T-cell (primary cell): ENCODE measurements at places on chromosomes 3 and 15.
A peak's percentile ranks its signal among the peaks of the same experiment; 100 is the strongest.

GRCh38 chr3:57890874-57891273 is 117.3 kb upstream of the FLNB start:
- H3K4me1 ChIP-seq, result no peaks in the 10 kb centered on the region
- H3K27me3 ChIP-seq, result no peaks in the 10 kb centered on the region
- no peak overlapping the region for H3K27ac ChIP-seq

DNA sequence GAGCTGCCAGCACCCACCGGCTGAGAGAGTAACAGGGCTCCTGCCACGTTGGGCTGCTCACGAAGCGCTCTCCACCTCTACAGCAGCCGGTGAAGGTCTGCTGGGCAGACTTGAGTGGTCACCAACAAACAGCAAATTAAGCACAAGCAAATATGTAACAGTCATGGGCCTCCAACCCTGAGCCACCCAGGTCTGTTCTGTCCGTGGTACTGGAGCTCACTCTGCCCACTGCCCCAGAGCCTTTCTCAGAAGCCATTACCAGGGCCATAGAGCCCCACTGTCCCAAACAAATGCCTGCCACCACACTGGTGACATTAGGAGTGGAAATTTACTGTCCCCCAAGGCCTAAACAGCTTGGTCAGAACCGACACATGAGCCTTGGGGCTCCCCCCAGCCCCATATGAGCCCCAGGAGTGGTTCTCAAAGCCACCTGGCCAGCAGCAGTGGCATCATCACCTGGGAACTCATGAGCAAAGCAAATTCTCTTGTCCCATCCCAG is 56.6 kb downstream of the LRIG1 start:
- H3K27me3 ChIP-seq, result no peaks in the 10 kb centered on the region
- H3K27ac ChIP-seq, result no peak overlapping the region
- H3K36me3 ChIP-seq, result no peaks in the 10 kb centered on the region

DNA sequence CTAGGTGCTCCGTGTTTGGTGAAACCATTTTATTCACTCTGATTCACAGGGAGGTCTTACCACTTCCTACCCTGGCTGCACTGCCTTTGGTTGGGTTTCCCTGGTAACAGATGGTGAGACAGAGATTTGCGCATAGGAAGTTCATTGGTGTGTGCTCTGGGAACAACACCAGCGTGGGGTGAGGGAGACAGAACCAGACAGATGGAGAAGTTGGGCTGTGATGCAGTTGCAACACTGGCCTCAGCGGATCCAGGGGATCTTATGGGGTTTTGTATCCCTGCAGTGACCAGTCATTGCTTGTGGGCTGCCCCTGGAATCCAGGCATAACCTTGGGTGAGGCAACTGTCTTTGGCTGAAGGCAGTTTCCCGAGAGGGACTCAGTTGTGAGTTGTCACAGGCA is 12.5 kb upstream of the IL16 start:
- H3K27ac ChIP-seq, result no peak overlapping the region
- no peaks in the 10 kb centered on the region for H3K4me1 ChIP-seq
- H3K36me3 ChIP-seq, result no peaks in the 10 kb centered on the region
- H3K27me3 ChIP-seq, result no peaks in the 10 kb centered on the region

- H3K36me3 ChIP-seq, result no peaks in the 10 kb centered on the region
- no peaks in the 10 kb centered on the region for H3K27me3 ChIP-seq
- H3K4me3 ChIP-seq, result no peak overlapping the region
- peaks cover 9% of the 10 kb centered on the region for H3K4me1 ChIP-seq
Observed at GRCh38 chr15:75704618-75705017, 8.0 kb downstream of the CSPG4 start.

DNA sequence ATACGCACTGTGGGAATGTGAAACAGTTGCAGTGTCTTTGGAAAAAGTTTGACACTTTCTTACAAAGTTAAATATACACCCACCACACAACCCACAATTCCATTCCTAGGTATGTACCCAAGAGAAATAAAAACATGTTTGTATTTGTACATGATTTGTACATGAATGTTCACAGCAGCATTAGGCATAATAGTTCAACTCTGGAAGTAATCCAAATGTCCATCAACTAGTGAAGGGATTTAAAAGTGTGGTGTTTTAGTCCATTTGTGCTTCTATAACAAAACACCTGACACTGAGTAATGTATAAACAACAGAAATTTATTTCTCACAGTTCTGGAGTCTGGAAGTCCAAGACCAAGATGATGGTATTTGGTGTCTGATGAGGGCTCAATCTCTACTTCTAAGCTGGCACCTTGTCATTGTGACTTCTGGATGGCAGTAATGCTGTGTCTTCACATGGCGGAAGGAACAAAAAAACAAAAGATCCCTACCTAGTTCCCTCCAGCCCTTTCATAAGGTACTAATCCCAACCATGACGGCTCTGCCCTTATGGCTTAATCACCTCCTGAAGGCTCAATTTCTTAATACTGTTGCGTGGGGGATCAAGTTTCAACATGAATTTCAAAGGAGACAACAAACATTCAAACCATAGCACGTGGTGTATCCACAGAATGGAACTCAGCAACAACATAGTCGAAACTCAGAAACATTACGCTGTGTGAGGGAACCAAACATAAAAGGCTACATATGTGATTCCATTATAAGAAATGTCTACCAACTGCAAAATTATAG is 120.5 kb downstream of the AQP9 start:
- no peaks in the 10 kb centered on the region for H3K36me3 ChIP-seq
- H3K27ac ChIP-seq, result no peak overlapping the region
- no peak for DNase-seq
- H3K27me3 ChIP-seq, result no peaks in the 10 kb centered on the region

DNA sequence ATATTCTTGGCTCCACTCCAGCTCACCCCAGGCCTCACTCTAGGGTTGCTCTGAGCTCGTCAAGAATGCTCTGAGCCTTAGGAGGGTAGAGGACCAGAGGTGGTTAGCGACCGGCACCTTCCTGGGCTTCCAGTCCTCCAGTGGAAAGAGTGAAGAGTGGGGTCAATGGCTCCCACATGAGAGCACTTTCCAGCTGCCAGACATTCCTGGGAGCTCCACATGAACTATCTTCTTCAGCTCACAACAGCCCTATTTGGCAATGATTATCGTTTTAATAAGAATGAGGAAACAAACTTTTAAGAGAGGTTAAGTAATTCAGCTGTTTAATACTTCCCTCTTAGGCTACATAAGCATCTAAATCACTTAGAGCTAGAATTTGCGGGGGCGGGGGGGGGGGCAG is 139.3 kb downstream of the STT3B start:
- H3K4me1 ChIP-seq, result no peaks in the 10 kb centered on the region
- DNase-seq, result no peak
- H3K4me3 ChIP-seq, result no peak overlapping the region
- no peak overlapping the region for H3K27ac ChIP-seq
- no peaks in the 10 kb centered on the region for H3K27me3 ChIP-seq

DNA sequence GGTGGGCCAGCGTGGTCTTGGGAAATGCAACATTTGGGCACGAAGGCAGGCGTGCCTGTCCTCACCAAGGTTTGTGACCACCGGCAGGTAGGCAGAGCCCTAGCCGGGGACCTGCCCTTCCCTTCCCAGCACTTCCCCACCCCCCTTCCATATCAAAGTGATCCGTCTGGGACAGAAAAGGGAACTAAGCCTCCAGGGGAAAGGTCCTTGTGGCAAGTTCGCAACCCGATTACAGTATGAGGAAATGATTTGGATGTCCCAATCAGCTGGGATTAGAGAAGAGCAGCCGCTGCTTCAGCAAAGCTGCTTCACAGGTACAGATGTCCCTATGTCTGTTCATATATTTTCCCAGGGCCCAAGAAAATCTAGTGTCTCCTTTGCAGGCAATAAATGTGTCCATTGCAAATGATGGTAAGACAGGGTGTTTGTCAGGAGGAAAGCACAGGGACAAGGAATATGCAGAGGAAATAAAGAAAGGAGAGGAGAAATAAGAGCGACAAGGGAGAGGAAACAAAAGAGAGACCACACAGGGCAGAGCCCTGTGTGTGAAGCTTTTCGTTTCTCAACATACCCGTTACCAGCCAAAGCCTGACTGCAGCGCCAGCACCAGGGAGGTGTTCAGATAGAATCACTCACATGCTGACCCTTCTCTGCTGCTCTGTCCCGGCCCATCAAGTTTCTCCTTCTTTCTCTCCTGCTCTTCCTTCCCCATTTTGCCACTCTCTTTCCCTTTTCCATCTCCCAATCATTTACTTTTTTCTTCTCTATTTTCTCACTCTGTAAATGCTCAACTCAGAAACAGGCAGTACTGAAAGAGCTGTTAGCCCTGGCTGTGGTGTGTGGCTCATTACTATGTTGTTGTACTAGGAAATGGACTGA is 17.4 kb upstream of the SECISBP2L start:
- H3K4me1 ChIP-seq, result peaks cover 25% of the 10 kb centered on the region
- H3K27me3 ChIP-seq, result peaks cover 3% of the 10 kb centered on the region
- no peak for DNase-seq
- H3K27ac ChIP-seq, result no peak overlapping the region
- H3K4me3 ChIP-seq, result no peak overlapping the region

DNA sequence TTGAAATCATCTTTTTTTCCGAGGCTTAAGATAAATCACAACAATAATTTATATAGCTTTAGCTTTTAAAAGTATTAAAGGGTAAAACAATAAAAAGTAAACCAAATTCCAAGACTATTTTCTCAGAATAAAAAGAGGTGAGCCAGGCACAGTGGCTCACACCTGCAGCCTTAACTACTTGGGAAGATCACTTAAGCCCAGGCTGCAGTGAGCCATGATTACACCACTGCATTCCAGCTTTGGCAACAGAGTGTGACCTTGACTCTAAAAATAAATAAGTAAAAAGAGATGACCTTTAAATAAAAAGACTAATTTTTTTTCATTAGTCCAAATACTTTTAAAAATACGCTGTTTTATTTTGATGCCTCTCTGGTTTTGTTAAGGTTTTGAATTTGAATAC is 54.4 kb downstream of the C3orf80 start:
- no peaks in the 10 kb centered on the region for H3K4me1 ChIP-seq
- peaks cover 2% of the 10 kb centered on the region for H3K36me3 ChIP-seq
- no peak overlapping the region for H3K4me3 ChIP-seq
- no peak for DNase-seq
- no peak overlapping the region for H3K27ac ChIP-seq

- H3K27me3 ChIP-seq, result no peaks in the 10 kb centered on the region
- peaks cover 26% of the 10 kb centered on the region for H3K4me1 ChIP-seq
- no peak overlapping the region for H3K27ac ChIP-seq
- no peak for DNase-seq
- no peak overlapping the region for H3K4me3 ChIP-seq
Observed at GRCh38 chr3:170159459-170159858, 22.1 kb downstream of the PHC3 start.

DNA sequence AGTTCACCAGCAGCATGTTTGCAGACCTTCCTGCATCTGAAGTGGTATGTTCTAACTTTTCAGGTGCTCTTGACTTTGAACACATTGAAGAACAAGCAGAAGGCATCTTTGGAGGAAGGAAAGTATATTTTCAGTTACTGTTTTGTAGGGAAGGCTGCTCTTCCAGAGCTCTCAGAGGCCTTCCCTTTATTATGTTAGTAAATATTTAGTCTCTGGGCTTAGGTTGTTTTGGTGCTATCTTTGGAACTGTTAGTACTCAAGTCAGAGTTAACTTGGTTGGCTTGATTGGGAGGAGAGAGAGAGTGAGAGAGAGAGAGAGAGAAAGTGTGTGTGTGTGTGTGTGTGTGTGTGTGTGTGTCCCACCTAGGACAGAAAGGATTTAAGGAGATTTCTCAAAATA is 188.2 kb downstream of the ITPR1 start:
- no peak for DNase-seq
- peaks cover 79% of the 10 kb centered on the region for H3K36me3 ChIP-seq

- no peak overlapping the region for H3K4me3 ChIP-seq
- no peak for DNase-seq
- H3K27me3 ChIP-seq, result peaks cover 8% of the 10 kb centered on the region
- no peaks in the 10 kb centered on the region for H3K36me3 ChIP-seq
- no peak overlapping the region for H3K27ac ChIP-seq
Observed at GRCh38 chr3:139204728-139205127, 139.1 kb upstream of the MRPS22 start.

DNA sequence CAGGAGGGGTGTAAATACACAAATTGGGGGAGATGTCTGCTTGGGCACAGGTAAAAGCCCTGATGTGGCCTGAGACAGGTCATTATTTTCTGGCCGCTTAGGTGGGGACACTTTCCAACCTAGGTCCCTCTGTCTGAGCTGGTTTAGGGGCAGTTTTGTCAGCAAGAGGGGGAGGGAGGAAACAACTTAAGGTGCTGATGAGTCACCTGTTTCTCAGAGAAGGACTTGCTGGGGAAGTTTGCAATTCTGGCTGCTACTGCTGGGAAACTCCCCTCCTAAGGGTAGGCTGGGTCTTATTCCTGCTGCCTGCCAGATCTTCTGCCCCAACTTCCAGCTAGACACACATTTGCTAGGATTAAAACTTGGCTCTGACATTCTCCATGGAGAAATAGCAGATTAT is 4.8 kb upstream of the RHOV start:
- H3K4me1 ChIP-seq, result no peaks in the 10 kb centered on the region
- H3K27me3 ChIP-seq, result no peaks in the 10 kb centered on the region
- no peak overlapping the region for H3K27ac ChIP-seq
- H3K36me3 ChIP-seq, result no peaks in the 10 kb centered on the region
- DNase-seq, result peak; percentile 46
- H3K4me3 ChIP-seq, result no peak overlapping the region

- H3K4me3 ChIP-seq, result no peak overlapping the region
- peaks cover 48% of the 10 kb centered on the region for H3K27me3 ChIP-seq
- H3K36me3 ChIP-seq, result no peaks in the 10 kb centered on the region
- DNase-seq, result no peak
- H3K27ac ChIP-seq, result no peak overlapping the region
Observed at GRCh38 chr3:127387119-127387518, 99.3 kb upstream of the PRR20G start.

DNA sequence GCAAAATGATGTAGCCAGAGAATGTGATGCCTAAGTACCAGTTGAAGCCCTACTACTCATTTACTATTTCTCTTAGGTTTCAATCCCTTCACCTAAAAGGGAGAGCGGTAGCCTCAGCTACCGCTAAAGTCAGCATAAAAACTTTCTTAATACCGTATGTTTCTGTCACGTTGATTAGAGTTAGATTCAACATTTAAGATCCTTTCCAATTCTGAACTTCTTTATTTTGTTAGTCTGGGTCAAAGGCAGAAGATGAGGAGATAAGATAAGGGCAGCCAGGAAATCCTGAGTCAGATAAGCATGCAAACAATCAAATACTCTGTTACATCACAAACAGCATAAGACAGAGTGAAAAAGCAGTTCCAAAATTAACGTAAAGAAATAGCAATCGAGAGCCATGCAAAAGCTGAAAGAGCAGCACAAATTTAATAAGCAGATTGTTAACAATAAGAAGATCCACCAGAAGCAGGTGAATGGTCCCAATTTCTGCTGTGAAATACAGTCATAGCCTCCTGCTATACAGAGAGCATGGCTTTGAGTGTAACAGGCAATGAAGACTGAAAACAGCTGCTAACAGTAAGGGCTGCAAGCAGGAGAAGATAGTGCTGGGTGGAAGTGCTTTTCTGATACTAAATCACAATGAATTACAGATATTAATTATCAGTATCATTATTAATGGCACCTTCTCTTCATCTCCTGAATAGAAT is 3.0 kb downstream of the TMEM207 start:
- DNase-seq, result no peak
- H3K27me3 ChIP-seq, result no peaks in the 10 kb centered on the region
- H3K4me3 ChIP-seq, result no peak overlapping the region

- H3K4me1 ChIP-seq, result no peaks in the 10 kb centered on the region
- H3K36me3 ChIP-seq, result no peaks in the 10 kb centered on the region
- no peak overlapping the region for H3K4me3 ChIP-seq
- H3K27ac ChIP-seq, result no peak overlapping the region
- no peaks in the 10 kb centered on the region for H3K27me3 ChIP-seq
Observed at GRCh38 chr3:74590620-74591262, 23.7 kb downstream of the CNTN3 start.

- H3K27me3 ChIP-seq, result no peaks in the 10 kb centered on the region
- no peaks in the 10 kb centered on the region for H3K4me1 ChIP-seq
- no peak for DNase-seq
- H3K36me3 ChIP-seq, result no peaks in the 10 kb centered on the region
Observed at GRCh38 chr15:65226221-65226620, 14.9 kb upstream of the CILP start.
